NCI-H446 (cell line): ENCODE measurements at places on chromosomes 2 and 18.
A peak's percentile ranks its signal among the peaks of the same experiment; 100 is the strongest.

DNA sequence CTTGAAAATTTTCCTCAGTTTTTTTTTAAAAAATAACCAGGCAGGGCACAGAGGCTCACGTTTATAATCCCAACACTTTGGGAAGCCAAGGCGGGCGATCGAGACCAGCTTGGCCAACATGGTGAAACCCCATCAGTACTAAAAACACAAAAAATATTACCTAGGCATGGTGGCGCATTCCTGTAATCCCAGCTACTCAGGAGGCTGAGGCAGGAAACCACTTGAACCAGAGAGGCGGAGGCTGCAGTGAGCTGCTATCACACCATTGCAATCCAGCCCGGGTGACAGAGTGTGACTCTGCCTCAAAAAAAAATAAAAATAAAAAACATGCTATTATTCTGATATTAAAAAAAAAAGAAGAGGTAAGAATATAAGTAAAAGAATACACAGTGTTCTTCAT is 191.0 kb downstream of the ZEB2 start:
- DNase-seq, result no peak

GRCh38 chr2:218781691-218782527 is at the start of gene CYP27A1:
Gene CYP27A1 (plus strand): TSS chr2:218782147. CDS start chr2:218782183, 36 bp downstream.
- no peak for DNase-seq

DNA sequence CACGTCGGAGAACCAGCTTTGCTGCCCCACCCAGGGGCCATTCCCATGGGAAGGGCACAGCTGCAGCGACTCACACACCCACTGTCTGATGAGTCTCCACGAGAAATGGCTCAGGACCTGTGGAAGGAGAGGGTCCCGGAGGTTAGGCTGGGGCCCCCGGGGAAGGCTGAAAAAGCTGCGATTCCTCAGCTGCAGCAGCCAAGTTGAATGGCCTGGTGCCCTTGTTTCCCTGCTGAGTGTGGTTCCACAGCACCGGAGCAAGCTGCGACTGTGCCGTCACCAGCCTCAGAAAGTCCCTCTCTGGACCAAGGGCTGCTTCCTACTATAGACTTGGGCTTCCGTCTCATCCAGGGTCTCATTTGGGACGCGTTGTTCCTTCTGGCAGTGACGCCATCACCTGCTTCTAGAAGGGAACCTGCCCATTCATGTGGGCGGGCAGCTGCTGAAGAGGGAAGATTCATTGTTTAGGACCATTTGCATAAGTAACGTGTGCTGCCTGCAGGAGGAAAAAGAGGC is 180.2 kb downstream of the INHBB start:
- DNase-seq, result no peak

DNA sequence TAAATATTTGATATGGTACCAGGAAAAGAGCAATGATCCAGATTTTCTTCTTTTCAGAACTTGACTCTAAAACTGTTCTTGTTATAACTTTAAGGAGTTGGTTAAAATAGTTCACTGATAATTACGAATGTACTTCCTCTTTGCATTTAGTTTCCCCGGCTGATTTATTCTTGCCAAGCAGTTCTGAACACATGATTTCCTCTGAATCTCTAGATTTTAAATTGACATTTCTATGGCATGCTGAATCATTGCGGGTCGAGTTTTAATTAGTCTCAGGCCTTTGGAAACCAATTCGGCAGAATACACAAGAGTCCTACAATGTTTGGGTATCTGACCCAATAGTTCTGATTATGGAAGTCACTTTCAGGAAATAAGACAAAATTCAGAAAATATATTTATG is 37.3 kb upstream of the DNAH7 start:
- DNase-seq, result no peak

GRCh38 chr18:57982372-57983021 is 61.5 kb upstream of the NEDD4L start:
- no peak for DNase-seq

DNA sequence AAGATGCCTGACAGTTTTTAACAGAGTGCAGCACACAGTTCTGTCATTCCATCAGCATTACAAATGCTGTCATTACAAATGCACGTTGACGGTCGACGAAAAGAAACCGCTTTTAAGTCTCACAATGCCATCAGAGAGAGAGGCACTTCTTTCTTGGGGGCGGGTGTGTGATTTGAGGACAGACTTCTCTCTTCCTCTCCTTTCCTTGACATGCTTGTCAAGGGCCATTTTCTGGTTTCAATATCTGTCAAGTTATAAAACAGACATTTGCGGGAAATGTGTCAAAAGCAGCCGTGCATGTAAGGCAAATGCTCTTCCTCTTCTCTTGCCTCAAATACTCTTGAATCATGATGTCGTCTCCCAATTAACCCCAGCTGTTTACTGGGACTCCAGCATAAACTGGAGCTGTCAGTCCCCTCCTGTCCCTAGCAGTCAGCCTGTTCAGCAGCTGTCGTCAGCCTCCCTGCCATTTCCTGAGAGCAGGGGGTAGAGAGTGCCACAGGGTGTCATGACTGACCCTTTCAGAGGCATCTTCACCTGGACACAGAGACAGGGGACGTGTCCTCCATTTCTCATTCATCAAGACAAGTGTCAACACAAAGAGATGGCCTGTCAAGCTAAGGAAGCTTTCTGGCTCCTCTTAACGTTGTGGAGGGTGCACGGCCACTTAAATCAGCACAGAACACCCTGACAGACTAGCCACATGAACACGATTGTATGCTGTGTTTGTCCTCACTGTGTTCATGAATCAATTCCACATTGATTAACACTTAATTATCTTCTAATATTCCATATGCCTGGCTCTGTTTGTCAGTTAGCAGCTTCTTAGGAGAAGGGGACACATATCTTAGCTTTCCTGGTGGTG is 305.4 kb upstream of the RAB6C start:
- no peak for DNase-seq

- no peak for DNase-seq
Measured at GRCh38 chr18:572091-572830, 7.9 kb upstream of the CETN1 start.

- DNase-seq, result no peak
Measured at GRCh38 chr2:98140210-98140609, 53.2 kb downstream of the VWA3B start.

GRCh38 chr18:40371673-40372072 is 1583.4 kb upstream of the PIK3C3 start:
- no peak for DNase-seq

DNA sequence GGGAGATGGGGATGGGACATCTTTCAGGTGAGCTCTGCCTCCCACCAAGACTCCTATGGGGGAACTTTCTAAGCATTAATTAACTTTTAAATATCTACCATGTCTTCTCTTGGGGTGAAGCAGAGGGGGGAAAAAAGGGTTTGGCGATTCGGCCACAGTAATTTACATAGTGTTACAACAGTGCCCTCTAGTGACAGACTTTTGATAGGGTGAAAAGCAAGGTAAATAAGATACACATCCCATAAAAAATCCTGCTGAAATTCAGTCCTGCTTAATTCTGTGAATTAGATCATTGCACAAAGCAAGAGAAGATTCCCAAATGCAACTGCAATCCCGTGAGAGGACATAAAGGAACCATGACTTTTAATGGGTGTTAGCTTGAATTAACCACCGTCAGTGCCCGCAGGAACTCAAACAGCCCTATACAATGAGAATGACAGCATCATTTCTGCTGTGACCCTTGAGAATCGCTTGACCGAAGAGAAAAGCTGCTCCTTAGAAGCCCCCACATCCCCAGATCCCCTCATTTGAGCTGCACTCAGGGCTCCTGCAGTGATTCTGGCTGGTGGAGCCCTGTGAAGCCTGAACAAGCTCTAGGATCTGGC is 32.8 kb downstream of the FAM124B start:
- DNase-seq, result peak; percentile 12

DNA sequence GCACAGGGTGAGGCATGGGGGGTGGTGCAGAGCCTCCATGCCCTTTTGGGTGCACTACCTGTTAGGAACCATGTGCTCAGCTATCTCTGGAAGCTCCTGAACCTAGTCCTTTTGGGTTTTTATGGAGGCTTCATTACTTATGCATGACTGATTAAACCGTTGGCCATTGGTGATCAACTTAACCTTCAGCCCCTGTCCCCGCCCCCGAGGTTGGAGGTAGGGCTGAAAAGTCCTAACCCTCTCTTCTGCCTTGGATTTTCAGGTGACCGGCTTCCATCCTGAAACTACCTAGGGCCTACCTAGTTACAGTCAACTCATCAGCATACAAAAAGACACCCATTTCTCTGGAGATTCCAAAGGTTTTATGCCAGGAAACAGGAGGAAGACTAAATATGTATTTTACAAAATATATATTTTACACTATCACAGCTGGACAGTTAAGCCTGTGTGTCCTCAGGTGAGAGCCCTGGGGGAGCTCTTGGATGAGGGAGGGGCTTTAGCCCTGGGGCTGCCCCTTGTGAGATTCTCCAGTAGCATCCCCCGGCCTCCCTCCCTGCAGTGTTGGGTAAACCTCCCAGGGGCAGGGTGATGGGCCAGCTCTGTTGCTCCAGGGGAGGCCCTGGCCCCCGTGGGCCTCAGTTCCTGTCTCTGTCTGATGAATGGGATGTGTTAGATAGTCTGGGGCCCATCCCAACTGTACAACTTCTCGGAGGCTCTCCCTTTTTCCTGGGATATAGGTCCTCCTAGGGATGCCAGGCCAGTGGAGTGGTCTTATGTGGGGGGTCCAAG is 24.1 kb downstream of the GLI2 start:
- no peak for DNase-seq

DNA sequence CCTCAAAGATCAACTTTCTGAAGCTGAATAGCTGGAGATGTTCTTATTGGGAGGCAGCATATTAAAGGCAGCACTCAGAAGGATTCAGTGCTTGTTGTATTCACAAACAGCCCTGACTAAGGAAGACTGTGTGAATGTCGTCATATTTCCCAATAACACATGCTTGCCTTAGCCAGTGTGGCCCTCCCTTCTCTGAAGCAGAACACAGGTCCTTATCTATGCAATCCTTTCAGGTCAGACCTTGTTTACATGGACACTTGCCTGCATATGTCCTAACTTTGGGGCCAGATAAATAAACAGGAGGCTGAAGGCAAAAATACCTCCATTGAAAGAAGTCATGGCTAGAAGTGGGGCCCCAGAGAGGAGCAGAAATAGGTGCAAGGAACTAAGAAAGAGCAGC is 97.2 kb downstream of the SLC4A3 start:
- no peak for DNase-seq

DNA sequence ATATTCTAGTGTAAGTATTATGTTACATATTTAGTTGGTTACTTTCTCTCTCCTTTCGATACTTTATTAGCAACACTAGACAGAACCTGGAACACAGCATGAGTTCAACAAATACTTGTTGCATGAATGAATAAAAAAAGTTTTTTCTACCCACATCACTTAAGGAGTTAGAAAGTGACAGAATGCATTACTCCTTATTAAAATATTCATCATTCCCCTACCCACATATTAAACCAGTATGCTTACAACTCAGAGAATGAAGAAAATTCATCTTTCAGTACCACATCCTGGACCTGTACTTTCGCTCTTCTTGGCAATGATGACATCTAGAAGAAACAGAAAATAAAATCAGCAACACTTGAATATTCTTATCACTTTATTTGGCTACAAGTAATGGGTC is 6.0 kb downstream of the SRBD1 start:
- no peak for DNase-seq

DNA sequence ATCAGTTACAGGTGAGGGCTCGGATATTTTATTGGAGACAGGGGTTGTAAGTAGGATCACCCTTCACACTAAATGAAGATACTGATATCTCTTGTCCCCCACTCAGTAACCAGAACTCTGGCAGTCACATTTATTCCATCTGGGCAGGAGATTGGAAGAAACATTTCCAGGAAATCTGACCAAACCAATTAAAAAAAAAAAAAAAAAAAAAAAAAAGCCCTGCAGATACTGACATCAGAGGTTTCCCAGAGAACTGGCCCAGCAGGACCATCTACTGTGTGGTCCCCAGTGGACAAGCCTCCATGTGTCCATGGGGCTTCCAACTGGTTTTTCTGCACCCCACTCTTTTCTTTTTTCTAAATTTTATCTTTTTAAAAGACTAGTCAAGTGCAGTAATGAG is 41.3 kb downstream of the SH2D6 start:
- DNase-seq, result no peak

DNA sequence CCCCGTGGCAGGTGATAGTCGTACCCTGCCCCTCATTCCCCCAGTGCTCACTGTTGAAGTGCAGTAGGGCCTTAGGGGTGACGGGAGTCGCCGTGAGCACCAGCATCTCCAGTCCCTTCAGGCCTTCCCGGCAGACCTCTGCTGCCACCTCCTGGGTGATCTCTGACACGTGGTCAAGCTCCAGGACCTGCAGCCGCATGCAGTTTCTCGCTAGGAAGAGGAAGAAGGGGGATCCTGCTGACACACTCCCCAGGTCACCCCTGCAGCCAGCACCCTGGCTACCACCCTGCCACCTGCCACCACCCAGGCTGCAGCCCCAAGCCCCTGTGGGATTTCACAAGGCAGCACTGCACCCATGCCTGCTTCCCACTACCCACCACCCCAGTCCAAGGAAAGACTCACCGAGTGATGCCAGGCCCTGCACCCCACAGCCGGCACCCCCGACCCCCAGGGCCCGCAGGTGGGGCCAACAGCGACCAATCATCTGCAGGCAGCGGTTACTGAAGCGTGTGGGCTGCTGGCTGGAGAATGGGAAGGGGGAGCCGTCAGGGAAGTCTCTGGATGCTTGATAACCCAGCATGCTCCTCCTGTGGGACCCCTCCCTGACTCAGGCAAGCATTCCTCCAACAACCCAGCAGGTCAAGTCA is 23.8 kb downstream of the FBXO41 start:
- DNase-seq, result no peak

DNA sequence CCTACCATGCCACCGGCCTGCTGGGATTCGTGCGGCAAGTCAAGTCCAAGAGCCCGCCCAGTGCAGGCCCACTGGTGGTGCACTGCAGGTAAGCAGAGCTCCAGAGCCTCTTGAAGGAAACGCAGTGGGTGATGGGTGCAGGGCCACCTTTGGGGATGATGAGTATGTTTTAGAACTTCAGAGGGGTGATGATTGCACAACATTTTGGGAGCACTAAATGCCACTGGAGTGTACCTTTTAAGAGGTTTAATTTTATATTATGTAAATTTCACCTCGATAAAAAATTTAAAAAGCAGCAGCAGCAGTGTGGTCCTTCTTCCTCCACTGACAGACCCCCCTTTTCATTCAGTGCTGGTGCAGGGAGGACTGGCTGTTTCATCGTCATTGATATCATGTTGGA is 233.1 kb upstream of the RAB12 start:
- no peak for DNase-seq

- no peak for DNase-seq
Measured at GRCh38 chr2:188046437-188046836, 245.2 kb upstream of the GULP1 start.

GRCh38 chr2:43329637-43330036 is 103.2 kb upstream of the ZFP36L2 start:
- no peak for DNase-seq

DNA sequence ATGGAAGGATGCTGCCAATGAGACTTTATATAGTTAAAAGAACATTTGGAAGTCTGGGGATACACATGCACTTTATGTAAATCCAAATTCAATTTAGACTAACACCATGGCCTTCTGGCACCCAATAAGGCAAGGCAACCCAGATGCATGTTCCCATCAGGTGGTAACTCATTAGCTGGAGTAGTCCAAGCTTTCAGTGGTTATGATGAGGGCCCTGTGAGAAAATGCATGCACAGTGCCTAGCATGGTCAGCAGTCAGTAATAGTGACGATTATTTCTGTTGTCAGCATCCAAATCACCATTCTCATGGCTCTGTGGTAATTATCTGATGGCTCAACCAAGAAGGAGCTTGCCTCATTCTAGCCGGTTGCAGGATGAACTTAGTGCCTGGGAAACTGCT is 70.3 kb upstream of the CTLA4 start:
- DNase-seq, result no peak

- no peak for DNase-seq
Measured at GRCh38 chr18:3457261-3457724, 7.3 kb downstream of the TGIF1 start.
